ENCODE measurements at places on chromosomes 11 and 22.

DNA sequence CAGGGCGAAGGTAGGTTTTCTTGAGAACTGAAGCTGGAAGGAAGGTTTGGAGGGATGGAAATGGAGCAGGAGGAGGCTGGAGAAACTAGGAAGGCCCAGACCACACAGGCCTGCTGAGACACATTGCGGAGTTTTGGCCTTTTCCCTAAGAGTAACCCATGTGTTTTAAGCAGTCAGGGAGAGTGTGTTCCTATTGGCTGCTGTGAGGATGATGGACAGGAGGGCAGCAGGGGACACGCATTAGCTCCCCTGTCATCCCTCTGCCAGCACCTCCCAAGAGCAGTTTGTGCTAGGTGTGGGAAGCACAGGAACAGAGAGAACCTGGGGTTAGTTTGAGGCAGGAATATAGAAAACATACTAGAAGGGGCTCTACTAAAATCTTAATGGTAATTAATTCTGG lies 842.1 kb downstream of the TBC1D22A start:
- no peak for DNase-seq

DNA sequence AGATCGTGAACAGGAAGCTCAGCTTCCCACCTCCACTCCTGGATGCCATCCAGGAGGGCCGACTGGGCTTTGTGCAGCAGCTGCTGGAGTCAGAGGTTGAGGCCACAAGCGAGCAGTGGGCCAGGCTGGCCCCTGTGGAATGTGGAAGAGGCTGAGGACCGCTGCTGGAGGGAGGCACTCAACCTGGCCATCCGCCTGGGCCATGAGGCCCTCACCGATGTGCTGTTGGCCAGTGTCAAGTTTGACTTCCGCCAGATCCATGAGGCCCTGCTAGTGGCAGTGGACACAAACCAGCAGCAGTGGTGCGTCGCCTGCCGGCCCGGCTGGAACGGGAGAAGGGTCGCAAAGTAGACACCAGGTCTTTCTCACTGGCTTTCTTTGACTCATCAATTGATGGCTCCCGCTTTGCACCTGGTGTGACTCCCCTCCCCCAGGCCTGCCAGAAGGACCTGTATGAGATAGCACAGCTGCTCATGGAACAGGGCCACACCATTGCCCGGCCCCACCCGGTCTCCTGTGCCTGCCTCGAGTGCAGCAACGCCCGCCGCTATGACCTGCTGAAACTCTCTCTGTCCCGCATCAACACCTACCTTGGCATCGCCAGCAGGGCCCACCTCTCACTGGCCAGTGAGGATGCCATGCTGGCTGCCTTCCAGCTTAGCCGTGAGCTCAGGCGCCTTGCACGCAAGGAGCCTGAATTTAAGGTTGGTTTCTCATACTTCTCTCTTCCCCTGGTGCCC lies 24.9 kb downstream of the ART5 start:
- DNase-seq: no peak

DNA sequence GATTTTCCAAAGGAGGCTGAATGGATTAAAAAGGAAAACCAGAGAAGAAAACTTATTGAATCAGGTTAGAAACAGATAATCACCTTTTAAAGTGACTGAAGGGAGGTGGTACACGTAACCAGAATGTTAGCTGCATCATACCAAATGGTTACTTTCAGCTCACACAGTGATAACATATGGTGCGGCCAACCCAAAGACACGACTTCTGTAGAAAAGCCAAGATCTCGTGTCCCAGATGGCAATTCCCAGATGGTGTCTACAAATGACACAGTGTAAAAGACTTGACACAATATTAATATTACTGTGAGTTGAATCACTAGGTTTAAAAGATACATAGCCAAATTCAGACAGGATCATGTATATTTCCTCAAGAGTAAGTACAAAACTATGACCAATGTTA lies 5.2 kb downstream of the PPP2R1B start:
- DNase-seq: no peak

- DNase-seq: no peak
These were observed 66.3 kb downstream of the C11orf91 start for GRCh38 chr11:33634291-33634834.

DNA sequence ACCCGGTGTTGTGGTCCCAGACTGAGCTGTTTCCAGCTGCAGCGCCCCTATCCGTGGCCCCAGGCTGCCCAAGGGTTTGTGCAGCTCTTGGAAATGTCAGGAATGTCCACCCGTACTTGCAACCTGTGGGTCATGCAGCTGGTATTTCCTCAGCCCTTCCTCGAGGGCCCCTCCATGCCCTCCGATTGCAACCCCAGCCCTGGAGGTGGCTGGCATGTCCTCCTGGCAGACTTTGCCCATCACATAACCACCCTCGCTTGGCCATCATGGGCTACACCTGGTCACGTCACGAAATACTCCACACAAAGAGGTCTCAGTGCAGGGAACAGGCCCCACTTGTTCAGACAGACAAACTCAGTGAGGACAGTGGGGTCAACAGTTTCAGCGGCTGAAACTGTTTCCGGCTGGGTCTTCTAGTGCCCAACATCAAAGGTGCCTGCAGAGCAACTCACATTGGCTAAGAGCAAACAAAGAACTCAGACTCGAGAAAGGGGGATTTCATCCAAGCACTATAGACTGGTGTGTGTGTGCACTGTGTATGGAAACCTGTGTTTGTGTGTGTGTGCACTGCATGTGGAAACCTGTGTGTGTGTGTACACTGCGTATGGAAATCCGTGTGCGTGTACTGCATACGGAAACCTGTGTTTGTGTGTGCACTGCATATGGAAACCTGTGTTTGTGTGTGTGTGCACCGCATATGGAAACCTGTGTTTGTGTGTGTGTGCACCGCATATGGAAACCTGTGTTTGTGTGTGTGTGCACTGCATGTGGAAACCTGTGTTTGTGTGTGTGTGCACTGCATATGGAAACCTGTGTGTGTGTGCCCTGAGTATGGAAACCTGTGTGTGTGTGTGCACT lies 72.8 kb upstream of the CCND1 start:
- DNase-seq: no peak

DNA sequence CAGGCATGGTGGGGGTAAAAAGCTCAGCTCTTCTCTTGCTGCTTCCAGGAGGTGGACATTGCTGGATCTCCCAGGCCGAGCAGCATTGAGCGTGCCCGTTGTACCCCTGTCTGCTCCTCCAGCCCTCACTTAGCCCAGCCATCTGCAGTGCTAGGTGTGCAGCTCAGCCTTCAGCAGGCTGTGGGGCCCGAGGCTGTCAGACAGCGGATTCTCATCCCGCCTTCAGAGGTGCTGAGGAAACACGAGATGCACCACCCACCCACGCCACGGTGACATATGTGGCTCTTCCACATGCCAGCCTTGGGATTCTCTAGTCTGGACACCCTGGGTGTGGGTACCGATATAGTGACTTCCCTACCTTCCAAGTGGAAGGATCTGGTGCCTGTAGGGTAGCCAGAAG lies 48.9 kb upstream of the NECTIN1 start:
- no peak for DNase-seq

- DNase-seq: no peak
These were observed 15.5 kb downstream of the RAB30 start for GRCh38 chr11:83056204-83056603.

GRCh38 chr11:20000351-20001134 lies 159.7 kb downstream of the DBX1 start:
- DNase-seq: no peak

DNA sequence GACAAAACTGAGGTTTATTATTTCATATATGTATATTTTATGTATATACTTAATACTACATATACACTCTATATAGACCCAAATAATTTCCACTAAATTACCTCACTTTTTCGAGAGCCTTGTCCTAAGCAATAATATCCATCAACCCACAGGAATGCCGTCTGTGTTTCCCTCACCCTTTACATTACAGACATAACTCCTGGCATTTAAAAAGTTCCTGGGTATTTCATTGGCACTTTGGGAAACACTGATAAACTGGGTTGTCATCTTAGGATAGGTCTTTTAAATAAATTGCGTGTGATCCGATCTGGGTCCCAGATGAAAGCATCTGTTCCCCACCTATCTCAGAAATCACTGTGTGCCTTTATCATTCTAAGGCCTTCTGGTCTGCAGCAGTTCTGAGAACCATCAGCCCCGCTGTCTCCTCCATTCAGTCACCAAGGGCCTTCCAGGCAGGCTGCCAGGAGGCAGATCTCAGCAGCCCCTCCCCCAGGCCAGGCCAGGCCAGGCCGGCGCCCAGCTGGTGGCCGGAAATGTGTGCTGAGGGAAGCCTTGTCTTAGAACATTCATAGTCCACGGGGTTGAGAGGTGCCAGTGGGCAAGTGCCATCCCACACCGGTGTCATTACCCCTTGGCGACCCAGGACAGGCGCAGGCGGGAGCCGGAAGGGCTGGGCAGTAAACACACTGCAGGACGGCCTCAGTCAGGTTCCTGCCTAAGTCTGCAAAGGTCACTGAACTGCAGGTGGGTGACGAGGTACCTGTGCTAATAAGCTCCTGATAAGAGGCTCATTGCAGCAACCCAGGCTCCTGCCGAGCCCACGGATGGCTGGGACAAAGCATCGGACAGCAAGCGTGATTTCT lies 3.3 kb downstream of the FGF19 start:
- DNase-seq: peak; percentile 4

GRCh38 chr11:103364687-103365086 lies 255.5 kb downstream of the DYNC2H1 start:
- DNase-seq: no peak

GRCh38 chr11:111361052-111361801 lies 17.8 kb downstream of the POU2AF1 start:
- DNase-seq: no peak

DNA sequence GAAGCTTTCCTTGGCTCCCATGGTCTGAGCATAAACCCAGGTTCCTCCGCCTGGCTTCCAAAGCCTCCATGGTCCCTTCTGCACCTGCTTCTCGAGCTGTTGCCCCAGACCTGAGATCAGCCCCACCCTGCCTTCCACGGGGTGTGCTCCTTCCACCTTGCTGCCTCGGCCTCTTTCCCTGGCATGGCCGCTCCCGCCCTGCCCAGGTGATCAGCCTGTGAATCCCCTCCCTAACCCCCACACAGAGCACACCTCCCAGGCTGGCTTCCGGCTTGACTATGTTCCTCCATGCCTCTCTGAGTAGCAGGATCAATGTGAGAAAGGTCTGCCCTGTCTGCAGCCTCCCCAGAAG lies 2.7 kb upstream of the PPP6R3 start:
- no peak for DNase-seq

GRCh38 chr11:102312667-102313066 lies 4.6 kb upstream of the BIRC3 start:
- DNase-seq: no peak

- no peak for DNase-seq
These were observed 61.4 kb downstream of the LIF start for GRCh38 chr22:30185129-30185528.

GRCh38 chr11:64990222-64990923 lies 6.4 kb downstream of the BATF2 start:
- no peak for DNase-seq

GRCh38 chr11:121257289-121257688 lies 35.3 kb upstream of the SC5D start:
- no peak for DNase-seq

DNA sequence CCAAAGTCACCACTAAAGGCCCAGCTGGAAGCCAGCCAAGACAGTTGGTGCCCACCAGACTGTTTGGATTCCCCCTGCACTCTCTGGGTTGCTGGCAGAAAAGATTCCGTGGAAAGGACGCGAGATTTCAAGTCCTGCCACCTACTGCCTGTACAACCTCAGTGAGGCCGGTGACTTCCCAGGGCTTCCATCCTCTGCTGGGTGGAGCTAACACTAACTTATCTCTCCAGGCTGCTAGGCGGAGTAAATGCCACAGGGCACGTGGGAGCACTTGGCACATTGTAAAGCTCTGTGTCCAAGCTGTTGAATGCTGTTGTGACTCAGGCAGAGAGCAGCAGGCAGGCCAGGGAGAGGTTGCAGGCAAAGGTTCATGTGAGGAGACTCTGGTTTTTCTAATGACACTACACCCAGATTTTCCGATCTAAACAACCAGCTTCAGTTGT lies 50.9 kb upstream of the CDON start:
- DNase-seq: peak; percentile 96

DNA sequence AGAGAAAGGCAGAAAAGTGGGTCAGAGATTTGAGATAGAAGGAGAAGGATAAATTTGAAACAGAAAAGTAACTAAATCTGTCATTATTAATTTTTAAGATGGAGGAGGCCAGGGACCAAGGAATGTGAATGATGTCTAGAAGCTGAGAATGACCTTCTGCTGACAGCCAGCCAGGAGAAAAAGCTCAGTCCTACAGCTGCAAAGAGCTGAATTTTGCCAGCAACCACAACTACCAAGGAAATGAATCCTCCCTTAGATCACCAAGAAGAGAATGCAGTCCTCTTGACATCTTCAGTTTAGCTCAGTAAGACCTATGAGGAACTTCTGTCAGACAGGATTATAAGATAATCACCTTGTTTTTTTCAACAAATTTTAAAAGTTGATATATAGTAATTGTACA lies 538.2 kb downstream of the LRRC4C start:
- DNase-seq: no peak

DNA sequence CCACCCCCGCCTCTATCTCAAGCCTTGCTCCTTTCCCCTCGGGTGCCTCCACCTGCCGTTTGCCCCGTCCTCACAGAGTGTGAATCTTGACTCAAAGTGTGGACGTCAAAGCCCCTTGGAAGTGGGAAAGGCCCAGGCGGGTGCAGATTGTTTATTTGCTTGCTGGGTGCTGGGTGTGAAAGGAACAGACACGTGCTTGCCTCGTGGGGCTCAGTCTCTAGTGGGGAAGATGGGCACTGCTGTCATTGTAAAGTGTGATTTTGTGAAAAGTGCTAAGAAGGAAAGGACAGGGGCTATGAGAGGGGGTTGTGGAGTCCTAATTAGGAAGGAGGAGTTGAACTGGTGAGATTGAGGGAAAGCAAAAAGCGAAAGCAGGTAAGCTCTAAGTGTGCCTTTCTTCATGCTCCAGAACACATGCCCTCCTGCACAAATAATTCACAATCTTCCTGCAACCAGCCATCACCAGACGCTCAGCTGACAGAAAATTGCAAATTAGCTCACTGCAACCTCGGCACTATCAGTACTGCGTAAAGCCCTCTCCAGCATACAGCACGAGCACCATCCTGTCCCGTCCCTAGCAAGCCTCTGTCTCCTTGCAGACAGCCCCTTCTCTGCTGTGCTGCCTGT lies 9.7 kb upstream of the GCAT start:
- DNase-seq: no peak

DNA sequence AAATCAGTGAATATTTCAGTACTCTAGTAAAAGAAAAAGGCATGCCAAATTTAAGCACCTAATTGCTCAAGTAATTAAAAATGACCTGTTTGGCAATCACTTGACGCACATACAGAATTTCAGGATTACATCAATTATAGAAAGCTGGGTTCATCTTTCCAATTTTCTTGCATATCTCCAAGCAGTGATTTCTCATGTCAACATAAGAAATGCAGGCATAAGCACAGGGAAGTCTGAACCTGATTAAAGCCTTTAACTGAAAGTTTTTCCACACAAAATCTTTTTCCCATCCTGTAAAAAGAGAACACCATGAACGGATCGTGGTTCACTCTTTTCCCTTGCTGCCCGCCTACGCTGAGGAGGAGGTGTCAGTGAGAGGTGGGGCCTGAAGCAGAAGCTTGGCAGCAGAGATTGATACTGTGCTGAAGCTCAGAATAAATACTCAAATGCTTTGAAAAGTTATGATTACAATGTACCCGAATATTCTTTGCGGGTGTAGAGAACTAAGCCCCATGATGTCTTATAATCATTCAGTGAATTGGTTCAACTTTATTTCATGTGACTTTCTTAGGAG lies 704.1 kb upstream of the CCDC90B start:
- no peak for DNase-seq

GRCh38 chr11:126163074-126163700 lies 48.3 kb downstream of the RPUSD4 start:
- no peak for DNase-seq

All from AG09319 (cell line).